Vagina (tissue), 2 donors: ENCODE measurements at places on chromosomes 13 and 19.
A peak's percentile ranks its signal among the peaks of the same experiment; 100 is the strongest.

- no peak for DNase-seq
These were observed 11.6 kb downstream of the IGFL2 start for GRCh38 chr19:46159418-46160232.

DNA sequence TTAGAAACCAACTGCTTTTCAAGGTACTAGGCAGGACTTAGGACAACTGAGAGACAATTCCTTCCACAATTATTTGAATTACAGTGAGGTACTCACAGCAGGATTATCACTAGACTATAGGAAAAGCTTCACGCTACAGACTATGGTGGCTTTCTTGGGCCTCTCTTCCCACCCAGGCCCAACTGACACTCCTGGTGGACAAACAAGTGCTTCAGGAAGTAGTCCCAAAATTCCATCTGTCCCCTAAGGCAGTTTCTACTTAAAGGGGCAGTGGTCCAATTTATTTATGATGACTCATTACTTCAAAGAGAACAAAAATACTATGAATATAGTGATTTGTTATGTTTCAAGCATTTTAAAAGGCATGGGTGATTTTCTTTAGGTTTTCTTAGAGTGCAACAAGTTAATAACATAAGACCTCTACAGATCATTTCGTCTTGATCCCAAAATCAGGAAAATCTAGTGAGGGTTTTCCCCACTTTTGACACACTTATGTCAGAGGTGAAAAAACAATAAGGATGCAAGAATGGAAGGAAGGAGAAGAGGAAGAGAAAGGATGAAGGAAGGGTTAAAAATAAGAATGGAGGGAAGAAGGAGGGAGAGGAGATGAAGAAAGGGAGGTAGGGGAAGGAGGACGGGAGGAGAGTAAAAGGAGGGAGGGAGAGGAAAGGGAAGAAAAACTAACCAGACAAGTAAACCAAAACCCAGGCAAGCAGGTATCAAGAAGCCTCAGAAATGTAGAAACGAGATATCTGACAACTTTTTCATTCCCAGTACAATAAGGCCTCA is 100.7 kb downstream of the SERP2 start:
- no peak for DNase-seq

DNA sequence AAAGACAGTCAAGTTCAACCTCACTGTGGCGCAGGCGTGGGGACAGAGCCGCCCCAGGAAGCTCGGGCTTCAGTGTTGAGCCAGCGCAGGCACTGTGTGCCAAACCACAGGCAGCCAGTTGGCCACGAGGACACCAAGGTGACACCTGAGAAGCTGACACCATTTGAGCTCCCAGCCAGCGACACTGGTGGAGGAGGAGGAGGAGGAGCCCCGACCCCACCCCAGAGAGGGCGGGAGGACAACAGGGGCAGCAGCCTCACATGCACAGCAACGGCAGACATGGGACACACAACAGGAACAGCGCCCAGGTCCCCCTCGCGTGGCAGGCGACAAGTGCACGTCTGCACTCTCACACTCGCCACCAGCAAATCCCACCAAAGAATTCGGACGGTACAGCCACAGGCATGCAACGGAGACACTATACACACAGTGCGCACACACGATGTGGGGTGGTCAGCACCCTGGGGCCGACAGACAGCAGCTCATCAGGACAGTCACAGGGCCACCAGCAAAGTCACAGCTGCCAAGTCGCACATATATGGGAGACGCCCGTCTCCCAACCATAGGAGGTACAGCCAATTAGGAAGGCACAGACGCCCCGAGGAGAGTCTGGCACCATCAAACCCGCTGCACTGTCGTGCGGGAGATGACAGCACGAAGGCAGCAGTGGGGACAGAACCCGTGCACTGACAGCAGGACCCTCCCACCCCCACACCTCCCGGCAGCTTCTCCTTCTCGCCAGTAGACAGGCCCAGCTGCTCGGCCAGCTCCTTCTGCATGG is 3.4 kb downstream of the EIF3G start:
- DNase-seq: peak; percentile 83

DNA sequence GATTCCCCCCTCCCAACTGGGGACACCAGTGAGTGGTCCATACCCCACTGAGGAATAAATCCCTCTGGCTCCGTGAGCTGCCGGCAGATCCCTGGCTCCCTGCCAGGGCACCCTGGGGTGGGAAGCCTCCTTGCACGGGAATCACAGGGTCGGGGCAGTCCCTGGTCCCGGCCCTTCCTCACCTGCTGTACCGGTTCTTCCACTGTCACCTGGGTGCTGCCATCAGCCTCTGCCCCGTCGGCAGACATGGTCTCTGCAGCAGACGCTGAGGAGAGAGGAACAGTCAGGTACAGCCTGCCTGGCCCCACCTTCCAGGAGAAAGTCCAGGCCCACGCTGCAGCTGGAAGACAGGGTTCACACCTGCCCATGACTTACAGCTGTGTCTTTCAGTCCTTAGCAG is 6.3 kb downstream of the PLIN3 start:
- no peak for DNase-seq

DNA sequence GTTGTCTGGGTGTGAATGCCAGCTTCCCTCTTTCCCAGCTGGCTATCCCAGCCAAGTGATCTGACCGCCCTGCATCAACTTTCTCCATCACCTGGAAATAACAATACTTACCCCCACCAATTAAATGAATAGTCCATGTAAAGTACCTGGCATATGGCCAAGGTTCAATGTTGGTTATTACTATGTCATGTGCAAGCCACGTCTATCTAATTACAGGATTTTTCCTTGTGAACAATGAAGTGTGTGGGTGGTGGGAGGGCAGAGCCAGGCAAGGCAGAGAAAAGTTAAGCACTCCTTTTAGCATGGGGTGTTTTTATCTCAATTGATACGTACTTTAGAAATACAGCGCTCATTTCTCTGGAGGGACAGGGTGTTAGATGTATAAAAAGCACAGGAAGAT is 121.1 kb downstream of the NHLRC3 start:
- no peak for DNase-seq

DNA sequence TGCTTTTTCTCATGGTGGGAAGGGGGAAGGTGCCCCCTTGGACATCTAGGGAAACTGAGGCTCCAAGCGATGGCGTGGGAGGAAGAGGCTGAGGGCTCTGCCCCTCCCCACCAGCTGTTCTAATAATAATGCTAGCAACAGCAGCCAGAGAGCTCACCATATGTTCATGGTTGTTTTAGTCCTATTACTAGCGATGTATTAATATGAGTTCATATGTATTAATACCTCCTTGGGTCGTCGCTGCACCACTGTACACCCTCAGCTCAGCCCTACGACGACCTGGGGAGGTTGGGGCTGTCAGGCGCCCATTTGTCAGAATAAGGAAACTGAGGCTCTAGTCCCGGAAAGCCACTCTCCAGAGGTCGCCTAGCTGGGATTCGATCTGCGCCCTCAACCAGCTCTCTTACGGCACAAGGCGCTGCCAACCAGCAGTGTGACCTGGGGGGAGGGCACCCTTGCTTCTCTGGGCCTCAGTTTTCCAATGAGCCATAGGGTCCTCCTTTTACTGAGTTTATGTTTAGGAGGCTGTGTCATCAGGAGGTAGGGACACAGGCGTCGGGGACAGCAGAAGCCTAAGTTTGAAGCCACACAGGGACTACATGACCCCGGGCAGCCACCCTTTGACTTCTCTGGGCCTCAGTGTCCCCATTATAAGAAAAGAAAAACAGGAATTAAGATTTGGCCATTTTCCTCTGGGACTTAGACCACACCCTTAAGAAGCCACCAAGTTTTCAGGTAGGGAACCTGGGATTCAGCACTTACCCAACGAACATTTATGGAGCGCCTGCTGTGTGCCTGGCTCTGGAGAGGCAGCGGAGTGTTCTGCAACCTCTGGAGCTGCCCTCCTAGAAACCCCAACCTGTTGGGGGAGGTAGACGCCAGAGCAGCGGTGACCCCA is 664 bp downstream of the MAST3 start:
- DNase-seq: no peak

DNA sequence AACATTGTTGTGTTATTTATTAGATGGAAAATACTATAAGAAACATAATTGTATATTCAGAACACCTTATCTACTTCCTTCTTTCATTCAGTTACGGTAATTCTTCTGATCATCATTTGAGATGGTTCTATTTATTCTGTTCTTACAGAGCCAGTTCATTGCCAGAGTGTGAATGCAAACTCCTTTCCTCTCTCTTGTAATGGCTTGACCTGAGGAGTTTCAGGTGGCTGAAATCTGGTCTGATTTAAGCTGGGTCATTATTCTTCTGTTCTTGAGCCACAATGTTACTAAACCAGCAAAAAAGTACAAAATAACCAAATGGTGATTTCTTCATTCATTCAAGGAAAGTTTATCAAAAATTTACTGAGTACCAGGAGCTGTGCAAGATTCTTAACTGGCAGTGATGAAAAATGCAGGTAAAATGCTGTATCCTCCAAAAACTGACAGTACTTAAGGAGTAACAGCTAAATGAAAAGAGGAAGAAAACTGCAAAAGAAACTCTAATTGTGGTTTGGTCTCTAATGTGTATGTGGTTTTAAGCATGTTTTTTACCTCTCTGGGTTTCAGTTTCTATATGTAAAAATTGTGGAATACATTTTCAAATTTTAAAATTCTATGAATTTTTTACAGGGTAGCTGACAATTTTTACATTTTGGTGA is 182.4 kb upstream of the UFM1 start:
- DNase-seq: no peak

DNA sequence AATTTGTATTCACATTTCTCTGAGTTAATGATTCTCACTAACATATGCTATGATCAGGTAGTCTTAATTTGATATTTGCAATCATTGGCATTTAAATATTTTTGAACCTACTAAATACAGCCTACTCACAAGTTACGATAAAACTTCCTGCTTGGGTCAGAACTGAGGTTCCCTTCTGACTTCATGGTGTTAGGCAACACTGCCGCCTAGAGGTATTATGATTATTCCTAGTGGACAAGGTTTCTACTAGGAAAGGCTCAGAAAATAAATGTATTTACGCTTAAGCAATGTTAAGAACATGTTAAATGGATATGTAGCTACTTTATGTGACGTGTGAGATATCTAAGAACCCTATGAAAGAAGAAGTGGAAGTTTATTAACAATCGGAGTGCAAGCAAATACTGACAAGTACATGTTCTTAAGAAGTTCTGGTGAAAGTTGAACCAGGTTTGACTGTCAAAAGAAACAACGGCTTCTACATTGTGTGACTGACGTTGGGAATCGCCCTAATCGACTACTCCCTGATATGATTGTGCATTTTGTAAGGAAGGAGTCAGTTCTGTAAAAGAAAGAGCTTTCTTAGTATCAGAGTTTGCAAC is 1395.8 kb downstream of the SLITRK5 start:
- no peak for DNase-seq

DNA sequence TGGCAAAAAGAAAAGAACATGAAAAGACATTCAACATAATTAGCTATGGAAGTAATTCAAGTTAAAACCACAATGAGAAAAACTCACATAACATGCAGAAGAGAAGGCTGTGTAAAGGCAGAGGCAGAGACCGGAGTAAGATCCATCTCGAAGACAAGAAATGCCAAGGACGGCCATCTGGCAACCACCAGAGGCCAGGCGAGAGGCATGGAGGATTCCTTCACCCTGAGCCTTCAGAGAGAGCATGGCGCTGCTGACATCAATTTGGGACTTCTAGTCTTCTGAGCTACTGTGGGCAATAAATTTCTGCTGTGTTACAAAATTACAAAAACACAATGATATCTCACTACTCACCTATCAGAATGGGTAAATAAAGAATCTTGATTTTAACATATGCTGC is 381.0 kb downstream of the TSHZ3 start:
- DNase-seq: no peak

GRCh38 chr13:26445092-26445491 is 112.4 kb upstream of the WASF3 start:
- no peak for DNase-seq
